ENCODE measurements at places on chromosomes 12 and 14.

DNA sequence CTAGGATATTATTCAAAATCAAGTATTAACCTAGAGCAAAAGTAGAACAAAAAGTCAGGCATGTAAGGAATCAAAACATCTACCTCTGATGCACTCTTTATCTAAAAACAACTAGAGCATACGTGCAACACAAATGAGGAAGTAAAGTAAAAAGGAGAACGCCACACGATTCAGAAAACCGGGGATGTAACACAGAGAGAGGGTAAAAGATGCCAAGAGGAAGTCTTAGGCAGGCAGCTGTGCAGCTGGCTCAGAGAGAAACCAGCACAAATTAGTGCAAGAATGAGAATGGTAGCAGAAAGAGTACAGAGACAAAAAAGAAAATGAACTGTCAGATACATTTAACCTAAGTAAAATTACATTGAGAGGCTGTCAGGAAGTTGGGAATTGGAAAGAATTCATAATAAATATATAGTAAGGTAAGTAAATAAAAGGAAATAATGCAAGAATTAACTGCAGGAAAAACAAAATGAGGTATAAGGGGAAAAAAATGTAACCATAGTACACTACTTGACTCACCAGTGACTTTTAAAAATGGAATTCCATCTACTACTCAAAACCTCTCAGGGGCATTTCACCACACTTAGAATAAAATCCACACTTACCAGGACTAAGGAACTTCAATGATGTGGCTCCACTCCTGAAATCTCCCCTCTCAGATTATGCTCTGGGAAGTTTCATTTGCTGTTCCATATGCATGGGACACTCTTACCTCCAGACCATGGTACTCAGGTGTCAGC is 17.1 kb downstream of the BCAT1 start:
- peak; percentile 81 for DNase-seq

DNA sequence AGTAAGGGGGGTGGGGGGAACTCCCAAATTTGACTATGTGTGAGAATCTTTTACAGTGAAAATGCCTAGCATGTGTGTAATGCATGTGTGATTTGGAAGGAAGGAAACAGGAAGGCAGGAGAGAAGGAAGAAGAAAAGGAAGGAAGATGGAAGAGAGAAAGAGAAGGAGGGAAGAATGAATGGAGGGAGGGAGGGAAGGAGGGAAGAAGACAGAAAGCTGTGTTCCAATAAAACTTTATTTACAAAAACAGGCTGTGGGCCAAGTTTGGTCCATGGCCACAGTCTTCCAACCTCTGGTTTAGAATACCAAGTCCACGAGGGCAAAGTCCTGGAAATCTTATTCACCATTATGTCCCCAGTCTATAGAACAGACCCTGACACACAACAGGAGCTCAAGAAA is 278.9 kb downstream of the KSR2 start:
- no peak for DNase-seq

GRCh38 chr14:92506231-92506630 is 7.3 kb upstream of the RIN3 start:
- DNase-seq, result no peak

GRCh38 chr12:65511134-65511834 is 232.8 kb downstream of the MSRB3 start:
- DNase-seq, result no peak

- peak; percentile 3 for DNase-seq
Observed at GRCh38 chr12:125533434-125534029, 468.3 kb downstream of the AACS start.

- no peak for DNase-seq
Observed at GRCh38 chr14:100698666-100699448, 27.8 kb upstream of the DLK1 start.

DNA sequence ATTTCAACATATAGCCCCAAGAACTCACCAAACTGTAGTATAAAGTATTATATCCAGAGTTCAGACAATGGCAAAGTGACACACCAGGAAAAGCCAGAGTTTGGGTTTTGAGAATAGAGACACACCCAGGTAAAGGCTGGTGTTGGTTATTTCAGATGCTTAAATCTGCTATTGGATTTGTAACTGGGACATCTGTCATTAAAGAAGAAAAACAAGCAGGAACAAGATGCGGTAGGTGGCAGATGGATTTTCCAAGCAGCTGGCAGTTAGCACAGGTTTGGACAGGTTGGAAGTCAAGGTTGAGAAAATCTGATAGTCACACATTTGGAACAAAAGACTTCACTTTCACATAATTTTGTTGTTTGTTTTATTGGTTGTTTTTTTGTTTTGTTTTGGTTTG is 14.4 kb upstream of the CDK17 start:
- DNase-seq, result no peak

- DNase-seq, result no peak
Observed at GRCh38 chr14:105505101-105505500, 14.1 kb downstream of the TEDC1 start.

- DNase-seq, result no peak
Observed at GRCh38 chr12:74456431-74456830, 81.2 kb upstream of the ATXN7L3B start.

- DNase-seq, result peak; percentile 58
Observed at GRCh38 chr12:13044002-13044905, at the start of gene FAM234B. TSS of gene FAM234B (plus strand) at chr12:13044381. CDS start at chr12:13044404, 23 bp downstream.

DNA sequence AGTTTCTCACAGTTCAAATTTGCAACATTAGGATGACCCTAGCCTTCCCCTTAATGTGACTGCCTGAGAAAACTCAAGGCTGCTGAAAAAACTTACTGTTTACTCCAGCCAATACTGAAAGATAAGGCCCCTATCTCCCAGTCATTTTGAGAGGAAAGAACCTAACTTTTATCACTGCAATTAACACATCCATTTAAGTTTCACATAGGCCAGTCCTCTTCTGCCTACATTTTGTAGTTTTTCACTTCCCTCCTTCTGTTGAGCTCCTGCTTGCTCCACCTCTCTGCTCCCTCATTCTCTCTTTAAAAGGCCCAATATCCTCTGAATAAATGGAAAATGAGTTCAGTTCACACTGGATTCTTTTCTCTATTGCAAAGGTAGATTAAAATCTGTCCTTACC is 1996.2 kb upstream of the FLRT2 start:
- DNase-seq, result no peak

GRCh38 chr14:92472860-92473259 is 40.7 kb upstream of the RIN3 start:
- DNase-seq, result no peak

DNA sequence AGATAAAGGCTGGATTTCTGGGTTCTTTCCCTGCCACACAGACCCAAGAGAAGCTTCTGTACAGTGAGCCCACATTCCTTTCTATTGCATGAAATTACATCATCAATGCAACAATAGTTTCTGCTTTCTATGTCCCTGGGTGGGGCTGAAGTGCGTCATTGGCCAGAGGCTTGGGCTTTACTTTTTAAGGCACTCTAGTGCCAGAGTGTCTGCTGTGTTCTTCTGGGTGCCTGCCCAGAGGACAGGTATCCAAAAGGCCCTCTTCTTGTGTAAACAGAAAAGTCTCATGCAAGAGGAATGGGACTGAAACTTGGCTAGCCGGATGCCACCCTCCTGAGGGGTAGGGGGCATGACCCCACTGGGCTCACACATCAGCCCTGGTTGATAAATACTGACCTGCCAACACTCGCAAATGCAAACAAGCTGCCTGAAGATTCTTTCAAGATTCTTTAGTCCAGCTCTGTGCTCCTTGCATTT is 5.9 kb downstream of the KRT86 start:
- DNase-seq, result peak; percentile 96

DNA sequence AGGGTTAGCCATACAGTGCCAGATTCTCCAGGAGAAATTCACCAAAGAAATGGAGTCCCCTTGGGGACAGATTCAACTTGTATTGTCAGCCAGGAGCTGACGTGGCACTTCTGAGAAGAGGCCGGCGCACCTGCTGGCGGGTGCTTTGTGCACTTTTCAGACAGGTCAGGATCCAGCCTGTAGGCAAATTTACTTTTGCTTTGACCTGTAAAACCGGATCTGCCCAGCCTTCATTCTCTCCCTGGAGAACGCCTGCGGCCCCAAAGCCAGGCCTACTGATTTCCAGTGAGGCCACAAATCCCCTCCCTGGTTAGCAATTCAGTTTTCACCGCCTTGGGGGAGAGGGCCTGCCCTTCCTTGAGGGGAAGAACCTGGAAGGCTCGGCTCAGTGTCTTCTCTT is 17.4 kb downstream of the P2RX4 start:
- no peak for DNase-seq

DNA sequence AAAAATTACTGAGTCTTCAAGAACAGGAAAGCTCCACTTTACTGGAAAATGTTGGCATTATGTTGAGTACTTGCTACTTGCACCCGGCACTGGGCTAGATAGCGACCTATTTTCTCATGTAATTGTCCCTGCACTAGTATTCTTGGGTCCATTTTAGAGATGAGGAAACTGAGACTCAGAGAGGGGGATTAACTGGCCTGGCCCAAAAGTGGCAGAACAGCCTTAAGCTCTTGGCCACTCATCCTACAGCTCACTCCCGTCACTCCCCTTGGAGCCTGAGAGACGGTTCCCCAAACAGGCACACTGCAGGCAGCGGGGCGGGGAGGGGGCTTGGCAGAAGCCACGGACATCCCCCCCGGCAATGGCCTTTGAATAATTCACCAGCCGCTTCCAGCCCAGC is 113.9 kb downstream of the SCARB1 start:
- no peak for DNase-seq

DNA sequence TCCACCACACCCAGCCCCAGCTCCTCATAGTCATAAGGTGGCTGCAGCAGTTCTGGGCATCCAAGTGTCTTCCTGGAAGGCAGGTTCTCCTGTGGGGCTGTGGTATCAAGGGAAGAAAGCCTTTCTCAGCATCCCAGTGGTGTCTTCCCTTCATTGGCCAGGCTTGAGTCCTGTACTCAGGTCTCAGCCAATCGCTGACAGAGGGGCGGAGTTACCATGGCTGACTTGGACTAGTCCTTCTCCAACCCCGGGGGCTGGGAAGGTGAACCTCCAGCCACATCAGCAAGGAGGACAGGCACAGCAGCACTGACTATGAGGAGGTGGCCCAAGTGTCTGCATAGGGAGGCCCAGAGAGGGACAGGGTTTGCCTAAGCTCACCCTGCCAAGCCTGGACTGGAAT is 64.0 kb upstream of the SLC24A4 start:
- DNase-seq, result no peak

GRCh38 chr12:21026302-21026701 is 104.7 kb upstream of the SLCO1B1 start:
- no peak for DNase-seq

GRCh38 chr14:68401855-68402254 is 391.0 kb downstream of the ZFP36L1 start:
- no peak for DNase-seq

GRCh38 chr14:52877628-52878027 is 73.2 kb downstream of the FERMT2 start:
- DNase-seq, result peak; percentile 79

- no peak for DNase-seq
Observed at GRCh38 chr14:76083796-76084765, 67.6 kb upstream of the GPATCH2L start.

DNA sequence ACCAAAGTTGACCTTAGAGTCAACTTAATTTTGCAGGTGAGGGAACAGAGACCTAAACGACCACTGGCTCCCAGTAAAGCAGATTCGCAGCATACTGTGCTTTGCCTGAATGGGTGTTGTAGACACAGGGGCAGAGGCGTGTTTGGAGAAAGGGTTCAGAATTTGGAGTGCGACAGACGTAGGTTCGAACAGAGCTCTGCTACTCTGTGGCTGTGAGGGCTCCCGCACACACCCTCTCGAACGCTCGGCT is 243 bp upstream of the TOMM20L start:
- DNase-seq, result no peak

DNA sequence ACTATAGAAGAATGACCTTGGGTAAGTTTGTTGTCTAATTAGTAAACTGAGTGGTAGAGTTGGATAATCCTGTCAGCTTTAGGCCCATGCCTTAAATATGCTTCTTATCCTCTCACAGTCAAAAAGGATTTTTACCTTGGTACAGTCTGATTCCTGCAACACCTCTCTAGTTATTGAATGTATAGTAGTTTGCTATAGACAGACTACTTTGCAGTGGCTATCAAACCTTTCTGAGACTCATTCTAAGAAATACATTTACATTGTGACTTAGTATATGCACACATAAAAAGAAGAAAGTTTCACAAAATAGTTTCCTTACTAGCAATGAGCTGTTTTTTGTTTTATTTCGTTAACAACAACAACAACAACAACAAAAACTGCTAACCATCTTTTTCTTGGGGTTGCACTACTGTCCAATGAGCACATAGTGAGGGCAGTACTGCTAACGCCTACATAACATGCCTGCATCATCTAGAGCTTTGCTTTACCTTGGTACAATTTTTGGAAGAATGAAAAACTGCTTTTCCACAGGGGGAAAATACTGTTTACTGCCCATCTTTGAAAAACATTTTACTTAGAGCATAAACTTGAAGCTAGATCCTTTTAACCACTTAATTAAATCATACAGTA is 28.5 kb downstream of the WNK1 start:
- no peak for DNase-seq

- peak; percentile 61 for DNase-seq
Observed at GRCh38 chr14:96038920-96039632, at the start of gene C14orf132. TSS of gene C14orf132 (plus strand) at chr14:96039362. CDS start at chr14:96039501, 139 bp downstream.

- no peak for DNase-seq
Observed at GRCh38 chr14:99589651-99590530, 14.1 kb downstream of the CCDC85C start.

DNA sequence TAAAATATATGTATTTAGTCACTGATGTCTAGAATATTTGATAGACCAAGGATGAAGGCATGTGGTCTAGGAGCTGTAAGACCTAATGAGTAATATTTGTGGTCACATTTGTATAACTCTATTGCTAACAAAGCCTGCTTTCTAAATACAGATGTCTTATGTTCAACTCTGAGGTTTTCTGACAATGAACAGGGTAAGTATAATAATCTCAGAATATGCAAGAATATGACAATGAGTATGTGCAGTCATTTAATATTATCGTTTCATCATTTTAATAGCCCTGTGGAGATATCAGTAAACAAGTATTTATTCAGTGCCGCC is 389.6 kb downstream of the LRIG3 start:
- peak; percentile 80 for DNase-seq

DNA sequence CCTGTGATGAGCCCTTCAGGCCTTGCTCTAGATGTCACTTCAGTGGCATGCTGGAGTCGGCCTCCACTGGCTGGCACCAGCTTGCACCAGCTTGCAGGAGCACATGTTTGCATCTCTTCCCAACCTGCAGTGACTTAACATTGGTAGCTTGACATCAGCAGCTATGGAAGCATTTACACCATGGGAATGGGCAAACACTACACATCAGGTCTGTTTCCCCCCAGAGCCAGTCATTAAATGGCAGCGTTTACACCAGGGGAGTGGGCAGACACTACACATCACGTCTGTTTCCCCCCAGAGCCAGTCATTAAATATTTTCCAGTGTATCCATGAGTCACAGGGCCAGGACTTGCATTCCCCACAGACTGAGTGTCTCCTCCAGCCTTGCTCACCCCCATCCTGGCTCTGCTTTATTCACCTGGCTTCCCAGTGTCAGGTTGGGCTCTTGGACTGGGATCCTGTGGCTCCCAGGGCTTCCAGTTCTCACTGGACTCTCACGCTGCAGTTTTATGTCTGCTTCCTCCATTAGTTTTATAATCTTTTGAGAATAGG is 51.6 kb upstream of the VRK1 start:
- DNase-seq, result no peak
